ENCODE measurements at places on chromosomes 7 and 10.

GRCh38 chr10:103498936-103499638 is 5.6 kb downstream of the NEURL1 start:
- DNase-seq: no peak

DNA sequence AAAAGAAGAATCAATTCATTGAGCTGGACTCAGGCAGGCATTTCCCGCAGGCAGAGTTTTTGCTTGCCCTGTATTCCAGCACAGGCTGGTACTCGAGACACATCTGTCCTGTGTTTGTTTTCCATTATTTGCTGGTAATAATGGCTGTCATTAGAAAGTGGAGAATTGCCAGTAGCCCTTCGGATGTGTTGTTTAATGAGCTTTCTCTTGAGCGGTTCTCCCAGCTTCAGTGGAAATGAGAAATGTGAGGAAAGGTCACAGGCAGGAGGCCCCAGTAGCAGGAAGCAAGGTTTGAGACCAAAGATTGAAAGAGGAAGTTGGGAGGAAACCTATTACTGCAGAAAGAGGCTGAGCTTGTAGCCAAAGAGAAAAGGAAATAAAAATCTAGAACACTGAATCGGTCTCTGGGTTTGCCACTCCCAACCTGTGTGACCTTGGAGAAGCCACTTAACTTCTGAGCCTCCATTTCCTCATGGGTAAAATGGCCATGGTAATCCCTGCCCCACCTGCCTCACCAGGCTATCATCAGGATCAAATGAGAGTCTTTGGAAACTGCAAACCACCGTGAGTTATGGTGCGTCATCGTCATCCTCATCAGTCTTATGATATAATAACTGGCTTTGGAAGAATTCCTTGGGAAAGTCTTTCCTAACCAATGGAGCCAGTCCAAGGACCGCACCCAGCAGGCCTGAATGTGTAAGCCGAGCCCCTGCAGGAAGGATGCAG is 67.7 kb downstream of the TACR2 start:
- DNase-seq: no peak

GRCh38 chr7:22667562-22668239 is 59.3 kb upstream of the IL6 start:
- DNase-seq: no peak

GRCh38 chr7:51289623-51290303 is 26.8 kb downstream of the COBL start:
- no peak for DNase-seq

DNA sequence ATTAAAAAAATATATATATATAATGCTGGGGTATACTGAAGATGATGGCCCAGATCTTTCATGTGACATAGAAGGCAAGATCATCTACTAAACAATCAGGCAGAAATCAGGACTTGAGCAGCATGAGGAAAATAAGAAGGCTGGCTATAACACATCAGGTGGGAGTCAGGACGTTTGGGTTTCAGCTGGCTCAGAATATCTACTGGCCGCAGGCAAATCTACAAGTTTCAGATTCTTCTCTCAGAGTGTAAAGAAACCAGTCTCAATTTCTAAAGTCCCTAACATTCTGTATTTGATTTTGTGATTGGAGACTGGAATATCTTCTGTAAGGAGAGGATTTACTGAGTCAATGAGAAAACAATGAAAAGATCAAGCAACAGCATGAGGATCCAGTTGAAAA is 37.7 kb upstream of the FAM3C start:
- no peak for DNase-seq

DNA sequence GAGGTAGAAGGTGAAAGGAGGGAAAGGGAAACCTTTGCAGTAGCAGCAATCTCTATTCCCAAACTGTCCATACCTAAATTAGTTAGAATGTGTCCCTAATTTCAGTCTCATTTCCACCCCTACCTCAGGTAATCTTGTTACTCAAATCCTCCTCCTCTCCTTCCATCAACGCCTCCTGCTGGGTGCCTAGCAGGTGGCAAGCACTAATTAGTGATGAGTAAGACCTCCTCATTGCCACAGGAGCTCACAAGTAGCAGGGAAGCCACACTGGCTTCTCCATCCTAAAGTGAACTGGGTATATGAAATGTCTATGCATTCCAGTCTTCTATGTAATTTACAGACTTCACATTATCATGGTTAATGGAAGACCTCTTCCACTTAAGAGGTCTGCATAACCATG is 25.7 kb upstream of the FAM133B start:
- no peak for DNase-seq

GRCh38 chr7:27585781-27586447 is 76.8 kb downstream of the HIBADH start:
- no peak for DNase-seq

GRCh38 chr7:101740981-101741725 is 76.3 kb upstream of the CUX1 start:
- DNase-seq: no peak

DNA sequence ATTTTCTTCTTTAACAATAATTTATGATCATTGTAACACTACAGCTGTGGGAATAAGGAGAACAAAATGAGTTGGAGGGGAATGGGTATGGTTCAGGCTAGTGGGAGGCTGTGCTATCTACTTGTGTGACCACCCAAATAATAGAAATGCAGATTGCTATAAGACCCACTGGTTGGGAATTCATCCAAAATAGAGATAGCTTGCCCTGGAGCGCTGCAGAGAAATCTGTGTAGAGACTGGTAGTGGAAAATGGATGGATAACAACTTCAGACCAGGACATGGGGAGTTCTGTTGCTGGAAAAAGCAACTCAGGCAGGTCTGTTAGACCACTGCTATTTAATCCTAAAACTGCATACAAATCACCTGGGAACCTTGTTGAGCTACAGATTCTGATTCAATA is 137.1 kb upstream of the MKLN1 start:
- no peak for DNase-seq

- no peak for DNase-seq
Measured at GRCh38 chr10:51892965-51893658, 193.7 kb upstream of the CSTF2T start.

GRCh38 chr7:137985897-137986251 is 16.0 kb downstream of the CREB3L2 start:
- DNase-seq: no peak

GRCh38 chr7:387132-388022 is 97.4 kb downstream of the FOXL3 start:
- no peak for DNase-seq

DNA sequence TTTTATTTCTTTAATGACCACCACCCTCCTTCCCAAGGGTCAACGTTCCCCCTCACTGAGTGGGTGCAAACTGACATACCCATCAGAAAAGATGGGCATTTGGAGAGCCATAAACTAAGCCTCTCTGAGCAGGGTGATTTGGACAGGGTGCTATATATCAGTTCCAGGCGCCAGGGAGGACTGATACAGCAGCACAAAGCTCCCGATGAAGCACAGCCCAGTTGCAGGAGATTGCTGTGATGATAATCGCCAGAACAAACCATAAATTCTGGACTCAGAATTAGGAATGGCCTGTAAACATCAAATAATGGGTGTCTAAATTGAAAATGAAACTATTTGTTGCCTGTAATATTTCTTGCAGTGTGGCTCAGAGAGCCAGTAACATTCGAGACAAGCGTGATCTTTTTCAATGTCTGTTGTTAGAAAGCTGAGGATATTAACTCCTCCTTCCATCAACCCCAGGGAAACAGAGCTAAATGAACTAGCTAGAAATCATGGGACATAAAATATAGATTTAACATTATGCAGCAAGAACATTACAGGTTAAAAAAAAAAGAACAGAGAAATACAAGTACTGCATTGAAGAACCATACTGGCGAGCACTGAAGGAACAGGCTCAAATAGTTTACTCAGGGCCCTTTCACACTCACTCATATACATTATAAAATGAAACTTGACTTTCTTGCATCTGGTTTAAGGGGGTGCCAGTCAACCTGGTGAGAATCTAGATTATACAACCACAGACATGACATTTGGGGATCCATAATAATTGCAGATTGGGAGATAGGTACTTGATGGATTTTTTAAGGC is 137.5 kb upstream of the LRRTM3 start:
- no peak for DNase-seq

DNA sequence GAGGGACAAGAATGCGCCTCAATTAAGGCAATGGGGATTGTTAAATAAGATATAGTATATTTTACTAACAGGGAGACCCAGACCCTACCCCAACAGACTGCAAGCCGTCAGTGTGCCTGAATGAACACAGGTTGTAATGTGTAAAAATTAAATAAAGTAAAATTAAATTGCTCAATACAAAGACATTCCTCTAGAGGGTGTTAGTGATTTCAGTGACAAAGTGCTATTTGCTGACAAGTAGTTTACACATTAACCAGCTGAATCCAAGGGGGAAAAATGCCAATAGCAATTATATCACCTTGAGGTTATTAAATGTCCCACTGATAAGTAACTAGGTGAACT is 110.5 kb downstream of the EBF3 start:
- no peak for DNase-seq

All from T-helper 1 cell (primary cell).